ENCODE measurements at places on chromosomes 4 and X.

GRCh38 chr4:169341490-169341889 is 70.7 kb upstream of the SH3RF1 start:
- peak; percentile 52 for DNase-seq

- DNase-seq = peak; percentile 86
Observed at GRCh38 chr4:186845137-186845842, 121.6 kb upstream of the FAT1 start.

GRCh38 chr4:26452565-26453531 is 37.4 kb downstream of the CCKAR start:
- no peak for DNase-seq

DNA sequence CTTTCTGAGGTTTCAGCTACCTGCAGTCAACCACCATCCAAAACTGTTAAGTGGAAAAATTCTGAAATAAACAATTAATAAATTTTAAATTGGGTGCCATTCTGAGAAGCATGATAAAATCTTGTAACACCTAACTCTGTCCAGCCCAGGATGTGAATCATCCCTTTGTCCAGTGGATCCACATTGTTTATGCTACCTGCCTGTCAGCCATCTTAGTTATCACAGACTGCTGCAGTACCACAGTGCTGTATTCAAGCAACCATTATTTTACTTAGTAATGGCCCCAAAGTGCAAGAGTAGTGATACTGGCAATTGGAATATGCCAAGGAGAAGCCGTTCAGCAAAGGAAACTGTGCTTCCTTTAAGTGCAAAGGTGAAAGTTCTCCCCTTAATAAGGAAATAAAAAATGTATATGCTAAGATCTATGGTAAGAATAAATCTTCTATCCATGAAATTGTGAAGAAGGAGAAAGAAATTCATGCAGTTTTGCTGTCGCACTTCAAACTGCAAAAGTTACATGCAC is 20.6 kb downstream of the CAMK2D start:
- DNase-seq = no peak

DNA sequence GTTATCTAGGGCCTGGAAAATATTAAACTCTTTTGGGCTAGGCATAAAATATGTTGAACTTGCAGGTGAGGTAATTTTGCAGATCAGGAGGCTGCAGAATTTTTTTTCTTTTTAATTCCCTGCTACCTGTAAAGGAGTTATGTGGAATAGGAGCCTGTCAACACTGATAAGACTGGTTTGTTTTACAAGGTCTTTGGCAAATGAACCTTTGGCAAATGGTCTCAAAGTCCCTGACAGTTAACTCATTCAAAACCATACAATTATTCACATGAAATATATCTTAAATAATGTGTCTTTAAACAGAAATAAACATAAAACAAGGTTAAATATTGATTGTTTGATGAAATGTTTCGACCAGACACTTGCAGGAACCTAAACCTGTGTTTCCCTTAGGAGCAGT is 340.2 kb downstream of the GASK1B start:
- DNase-seq = no peak

- DNase-seq = no peak
Observed at GRCh38 chrX:126338916-126339315, 172.8 kb upstream of the DCAF12L2 start.

DNA sequence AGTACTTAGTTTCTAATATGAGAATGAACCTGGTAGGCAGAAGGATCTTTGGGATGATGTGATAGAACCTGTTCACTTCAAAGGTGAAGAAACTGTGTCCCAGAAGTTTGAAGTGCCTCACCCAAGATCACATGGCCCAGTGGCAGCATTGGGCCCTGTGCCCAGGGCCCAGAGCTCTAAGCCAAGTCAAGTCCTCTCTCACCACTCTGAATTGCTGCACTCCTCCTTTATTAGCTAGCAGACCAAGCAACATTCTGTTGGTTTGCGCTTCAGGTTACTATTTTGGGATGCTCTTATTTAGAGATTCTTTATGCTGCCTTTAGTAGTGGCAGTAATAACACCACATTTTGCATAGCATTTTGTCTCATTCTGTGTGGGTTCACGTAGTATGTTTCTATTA is 82.7 kb downstream of the PARM1 start:
- no peak for DNase-seq

DNA sequence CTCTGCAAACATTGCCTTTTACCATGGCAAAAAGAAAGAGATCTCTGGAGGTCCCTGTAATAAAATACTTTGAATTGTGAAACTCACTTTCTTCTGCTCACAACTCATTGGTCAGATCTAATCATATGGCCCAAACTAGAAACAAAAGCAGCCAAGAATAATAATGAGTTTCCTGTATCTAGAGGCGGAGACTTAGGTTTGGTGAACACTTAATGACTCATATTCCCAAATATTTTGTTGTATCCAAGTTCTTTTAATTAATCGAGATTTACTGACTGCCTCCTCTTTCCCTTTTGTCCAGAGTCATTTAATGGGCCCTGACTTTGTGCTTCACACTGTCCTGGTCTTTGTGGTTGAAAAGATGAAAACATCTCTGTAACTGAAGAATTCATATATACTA is 190.6 kb downstream of the CCSER1 start:
- peak; percentile 93 for DNase-seq

DNA sequence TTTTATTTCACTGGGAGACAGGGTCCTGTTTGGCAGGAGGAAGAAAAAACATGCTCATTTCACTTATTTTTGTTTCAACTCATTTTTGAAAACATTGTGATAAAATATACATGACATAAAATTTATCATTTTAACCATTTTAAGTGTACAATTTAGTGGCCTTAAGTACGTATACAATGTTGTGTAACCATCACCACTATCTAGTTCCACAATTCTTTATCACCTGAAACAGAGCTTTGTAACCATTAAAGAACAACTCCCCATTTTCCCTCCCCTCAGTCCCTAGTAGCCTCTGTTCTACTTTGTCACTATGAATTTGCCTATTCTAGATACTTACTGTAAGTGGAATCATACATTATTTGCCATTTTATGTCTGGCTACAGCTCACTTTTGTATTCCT is 143.8 kb downstream of the GPAT3 start:
- DNase-seq = no peak

DNA sequence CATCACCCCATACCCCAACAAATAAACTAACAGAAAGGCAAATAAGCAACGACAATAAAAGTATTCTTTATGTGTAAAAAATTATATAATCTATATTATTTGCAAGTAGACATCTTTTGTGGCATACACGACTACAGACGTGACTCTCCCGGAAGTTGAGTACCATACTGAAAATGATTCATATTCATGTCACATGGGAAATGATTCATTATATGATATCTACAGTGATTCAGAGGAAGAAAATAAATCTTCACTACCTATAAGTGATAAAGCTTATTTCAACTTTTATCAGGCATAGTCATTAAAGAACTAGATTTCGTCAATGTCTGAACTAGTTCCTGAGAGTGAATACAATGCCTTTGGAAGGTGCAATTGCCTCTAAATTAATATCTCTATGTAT is 4.6 kb upstream of the ANTXR2 start:
- peak; percentile 75 for DNase-seq

DNA sequence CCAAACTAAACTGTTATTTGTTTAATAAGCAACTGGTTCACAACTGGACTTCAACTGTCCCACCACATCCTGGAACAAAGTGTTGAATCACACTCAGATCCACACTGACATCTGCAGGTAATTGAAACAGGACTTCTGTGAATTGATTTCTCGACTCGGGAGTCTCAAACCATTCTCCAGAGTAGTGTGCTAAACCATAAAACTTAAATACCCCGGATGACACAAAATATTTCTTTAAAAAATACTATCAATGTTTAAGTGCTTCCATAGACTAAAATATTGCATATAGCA is 95.4 kb upstream of the PLAC1 start:
- peak; percentile 76 for DNase-seq

- peak; percentile 51 for DNase-seq
Observed at GRCh38 chr4:128301979-128302378, 14.4 kb upstream of the PGRMC2 start.

GRCh38 chr4:182642831-182643230 is 274.4 kb downstream of the DCTD start:
- DNase-seq = peak; percentile 61

DNA sequence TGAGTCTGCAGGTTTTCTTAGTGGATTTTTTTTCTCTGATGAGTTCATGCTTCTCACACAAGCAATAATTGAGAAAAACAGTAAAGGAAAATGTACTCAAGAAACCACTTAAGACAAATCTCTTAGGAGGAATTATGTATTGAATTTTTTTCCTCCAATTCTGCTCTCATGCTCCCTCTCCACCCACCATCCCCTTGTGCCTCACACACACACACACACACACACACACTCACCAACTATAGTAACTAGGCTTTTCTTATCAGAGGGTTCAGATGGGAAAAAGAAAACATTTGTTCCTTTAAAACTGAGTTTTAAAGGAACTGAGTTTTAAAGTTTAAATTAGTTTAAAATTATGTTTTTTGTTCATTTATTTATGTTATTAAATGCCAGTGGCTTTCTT is 47.0 kb upstream of the ANXA10 start:
- DNase-seq = no peak

DNA sequence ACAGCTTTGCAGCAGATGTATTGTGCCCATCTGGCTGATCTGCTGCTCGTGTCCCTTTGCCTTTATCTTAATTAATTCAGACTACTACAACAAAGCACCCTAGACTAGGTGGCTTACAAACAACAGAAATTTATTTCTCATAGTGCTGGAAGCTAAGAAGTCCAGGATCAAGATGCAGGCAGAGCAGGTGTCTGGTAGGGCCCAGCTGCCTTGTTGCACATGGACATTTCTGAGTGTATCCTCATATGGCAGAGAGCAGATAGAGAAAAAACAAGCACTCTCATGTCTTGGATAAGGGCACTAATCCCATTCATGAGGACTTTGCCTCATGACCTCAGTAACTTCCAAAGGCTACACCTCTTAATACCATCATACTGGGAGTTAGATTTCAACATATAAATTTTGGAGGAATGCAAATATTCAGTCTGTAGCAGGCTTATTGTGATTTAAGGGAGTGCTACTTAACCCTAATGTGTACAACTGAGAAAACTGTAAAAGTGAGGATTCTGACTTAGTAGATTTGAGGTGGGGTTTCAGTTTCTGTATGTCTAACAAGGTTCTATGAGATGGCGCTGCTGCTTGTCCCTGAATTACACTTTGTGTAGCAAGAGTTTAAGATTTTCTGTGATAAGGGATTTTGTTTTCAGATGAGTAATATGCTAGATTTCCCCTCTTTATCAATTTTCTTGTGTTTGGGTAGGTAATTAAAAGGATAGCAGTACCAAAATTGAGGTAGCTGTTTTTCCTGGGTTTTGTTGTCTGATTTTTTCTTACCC is 473.2 kb upstream of the TECRL start:
- DNase-seq = no peak

GRCh38 chr4:107509615-107510014 is 210.4 kb downstream of the PAPSS1 start:
- DNase-seq = no peak

DNA sequence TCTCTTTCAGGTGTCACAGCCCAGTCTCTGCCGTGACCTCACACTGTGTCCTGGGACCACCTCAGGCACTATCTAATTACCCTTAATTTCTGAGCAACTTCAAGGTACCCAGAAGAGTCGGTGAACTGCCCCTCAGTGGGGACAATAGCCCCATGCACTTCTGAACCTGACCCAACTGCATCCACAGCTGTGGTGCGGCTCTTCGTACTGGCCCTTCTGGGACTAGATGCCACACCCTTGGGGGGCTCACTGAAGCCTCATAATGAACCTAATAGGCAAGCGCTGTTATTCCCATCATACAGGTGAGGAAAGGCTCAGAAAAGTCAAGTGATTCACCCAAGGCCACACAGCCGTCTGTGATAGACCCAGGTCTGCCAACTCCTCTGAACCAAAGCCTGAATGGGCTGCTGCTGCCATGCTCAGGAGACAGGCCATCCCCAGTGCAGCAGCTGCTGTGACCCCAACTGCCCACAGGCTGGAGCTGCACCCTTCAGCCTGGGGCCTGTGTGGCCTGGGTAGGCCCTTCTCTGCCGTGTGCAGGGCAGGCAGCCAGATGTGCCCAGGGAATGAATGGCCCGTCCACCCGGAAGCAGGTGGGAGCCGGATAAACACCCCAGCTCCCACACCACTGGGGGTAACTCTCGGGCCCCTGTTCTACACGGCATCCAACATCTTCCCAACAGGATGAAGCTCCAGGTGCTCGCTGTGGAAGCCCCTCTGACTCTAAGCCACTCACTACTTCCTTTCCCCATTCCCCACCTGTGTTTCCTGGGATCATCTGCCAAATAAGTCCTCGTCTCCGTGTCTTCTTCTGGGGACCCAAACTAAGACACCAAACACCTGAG is 35.9 kb downstream of the HMX1 start:
- no peak for DNase-seq
